ENCODE measurements at places on chromosomes 5 and 9. TPM values are rescaled to one million over a fixed set of nuclear protein-coding genes. Genes with fewer than 3 reads are reported as not detected.

ARHGEF28 gene
- 0.19 TPM for total RNA-seq

- no peaks in the 10 kb centered on the region for H3K36me3 ChIP-seq
- H3K4me3 ChIP-seq = no peak overlapping the region
- no peak for DNase-seq
- no peaks in the 10 kb centered on the region for H3K27me3 ChIP-seq
Measured at GRCh38 chr5:157886796-157887380, 27.9 kb upstream of the CLINT1 start.

DNA sequence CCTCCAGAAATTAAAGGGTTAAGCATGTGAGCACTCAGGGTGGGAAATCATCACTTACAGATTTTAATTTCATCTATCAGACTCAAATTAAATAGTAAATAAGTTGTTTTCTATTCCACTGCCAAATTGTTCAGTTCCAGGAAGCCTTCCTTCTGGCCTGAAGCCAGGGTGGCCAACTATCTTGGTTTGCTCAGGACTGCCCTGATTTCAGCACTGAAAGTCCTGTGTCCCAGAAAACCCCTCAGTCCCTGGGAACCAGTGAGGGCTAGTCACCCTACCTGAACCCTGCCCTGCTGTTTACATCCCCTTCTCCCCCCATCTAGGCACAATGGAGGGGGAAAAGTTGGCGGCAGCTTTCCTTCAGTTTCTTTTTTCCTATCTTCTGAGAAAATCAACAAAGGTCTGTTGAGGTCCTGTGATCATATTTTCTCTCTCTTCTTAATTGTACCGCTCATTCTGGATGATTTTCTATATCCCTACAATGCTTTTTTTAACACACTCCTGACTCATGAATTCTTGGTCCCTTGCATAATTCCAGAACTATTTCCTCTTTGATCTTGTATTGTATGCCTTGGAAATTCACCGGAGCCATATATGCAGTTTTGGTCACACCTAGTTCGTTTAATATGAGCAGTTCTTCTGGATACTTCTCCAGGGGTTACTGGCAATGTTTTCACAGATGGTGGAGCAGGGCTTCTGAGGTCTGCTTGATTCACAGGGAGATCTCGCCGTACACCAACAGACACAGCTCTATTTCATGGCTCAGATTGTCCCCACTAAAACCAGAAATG lies 103.8 kb downstream of the MAP1B start:
- no peak for DNase-seq
- H3K4me1 ChIP-seq = no peaks in the 10 kb centered on the region
- H3K36me3 ChIP-seq = no peaks in the 10 kb centered on the region

OR1J2 gene
- total RNA-seq = not detected

GRCh38 chr5:136021016-136021405 lies 7.8 kb upstream of the TGFBI start:
- H3K4me3 ChIP-seq = no peak overlapping the region
- DNase-seq = no peak
- no peak overlapping the region for H3K27ac ChIP-seq
- no peaks in the 10 kb centered on the region for H3K4me1 ChIP-seq

- no peaks in the 10 kb centered on the region for H3K27me3 ChIP-seq
- peaks cover 3% of the 10 kb centered on the region for H3K36me3 ChIP-seq
- no peak overlapping the region for H3K4me3 ChIP-seq
- no peak overlapping the region for H3K27ac ChIP-seq
Measured at GRCh38 chr5:139419226-139420192, 15.6 kb upstream of the SPATA24 start.

DNA sequence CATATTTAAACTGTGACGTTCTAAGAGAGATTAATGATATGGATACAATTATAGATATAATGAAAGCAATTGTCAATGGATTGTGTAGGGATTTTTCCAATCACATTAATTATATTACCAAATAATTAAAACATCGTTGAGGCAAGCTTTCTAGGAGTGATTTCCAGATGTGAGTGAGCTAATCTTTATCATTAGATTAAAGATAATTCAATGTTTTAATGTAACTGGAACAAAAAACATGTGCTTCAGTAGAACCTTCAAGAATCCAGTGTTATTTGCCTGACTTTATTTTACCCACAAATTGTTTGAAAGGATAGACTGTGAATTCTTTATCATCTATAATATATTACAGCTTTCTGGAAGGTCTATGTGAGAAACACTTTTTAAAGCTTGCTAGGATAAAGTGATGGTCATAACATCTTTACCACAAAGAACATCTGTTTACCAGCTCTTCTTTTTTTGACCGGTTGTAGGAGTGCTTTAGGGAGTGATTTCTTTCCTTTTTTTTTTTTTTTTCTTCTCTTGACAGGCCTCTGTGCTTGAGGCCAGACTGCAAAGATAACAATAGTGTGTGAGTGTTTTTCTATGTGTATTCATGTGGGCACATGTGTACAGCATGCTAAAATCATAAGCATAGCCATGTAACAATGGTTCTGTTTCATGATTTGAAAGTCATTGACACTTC lies 35.0 kb downstream of the SNCAIP start:
- no peak overlapping the region for H3K4me3 ChIP-seq
- no peak for DNase-seq
- no peaks in the 10 kb centered on the region for H3K36me3 ChIP-seq

TMEM215 gene
- total RNA-seq = not detected

DNA sequence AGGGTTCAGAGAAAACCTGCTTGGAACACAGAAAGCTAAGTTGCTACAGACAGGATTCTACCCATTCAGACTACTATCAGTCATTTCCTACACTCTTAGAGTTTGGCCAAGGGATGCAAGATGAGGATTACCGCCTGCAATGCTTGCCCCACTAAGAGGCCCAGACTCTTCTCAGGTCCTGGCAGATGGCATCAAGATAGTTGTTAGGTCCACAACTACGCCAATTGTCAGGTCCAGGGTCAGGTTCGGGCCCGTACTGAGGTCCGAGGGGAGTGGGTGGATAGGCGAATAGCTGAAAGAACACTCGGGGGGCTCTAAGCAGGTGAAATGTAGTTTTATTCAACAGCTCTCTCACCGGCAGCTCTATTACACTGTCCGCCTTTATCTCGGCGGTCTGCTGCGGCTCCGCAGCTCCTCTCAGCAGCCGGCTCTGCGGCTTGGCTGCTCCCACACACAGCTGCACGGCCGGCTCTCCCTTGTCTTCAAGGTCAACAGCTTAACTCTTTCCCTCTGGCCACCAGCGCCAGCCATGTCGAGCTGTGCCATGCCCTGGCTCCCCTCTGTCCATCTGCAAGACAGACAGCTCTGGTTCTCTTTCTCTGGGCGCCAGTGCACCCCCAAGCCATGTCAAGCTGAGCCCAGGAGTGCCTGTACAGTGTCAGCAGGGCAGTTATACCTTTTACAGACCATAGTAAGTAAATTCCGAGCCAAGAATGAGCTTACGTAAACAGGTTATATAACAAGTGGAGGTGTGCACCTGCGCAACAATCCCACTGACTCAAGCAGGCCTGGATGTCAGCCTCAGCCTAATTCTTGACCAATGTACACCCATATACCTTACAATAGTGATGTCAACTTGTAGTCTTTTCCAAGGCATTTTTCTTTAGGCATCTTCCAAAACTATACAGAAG lies 24.0 kb downstream of the ENC1 start:
- no peaks in the 10 kb centered on the region for H3K4me1 ChIP-seq
- DNase-seq = no peak
- H3K27ac ChIP-seq = no peak overlapping the region
- H3K36me3 ChIP-seq = no peaks in the 10 kb centered on the region
- H3K27me3 ChIP-seq = no peaks in the 10 kb centered on the region
- H3K4me3 ChIP-seq = no peak overlapping the region

GRCh38 chr5:43573058-43573457 lies 16.2 kb upstream of the PAIP1 start:
- H3K4me3 ChIP-seq = no peak overlapping the region
- peaks cover 5% of the 10 kb centered on the region for H3K36me3 ChIP-seq
- H3K4me1 ChIP-seq = no peaks in the 10 kb centered on the region
- no peak for DNase-seq

DNA sequence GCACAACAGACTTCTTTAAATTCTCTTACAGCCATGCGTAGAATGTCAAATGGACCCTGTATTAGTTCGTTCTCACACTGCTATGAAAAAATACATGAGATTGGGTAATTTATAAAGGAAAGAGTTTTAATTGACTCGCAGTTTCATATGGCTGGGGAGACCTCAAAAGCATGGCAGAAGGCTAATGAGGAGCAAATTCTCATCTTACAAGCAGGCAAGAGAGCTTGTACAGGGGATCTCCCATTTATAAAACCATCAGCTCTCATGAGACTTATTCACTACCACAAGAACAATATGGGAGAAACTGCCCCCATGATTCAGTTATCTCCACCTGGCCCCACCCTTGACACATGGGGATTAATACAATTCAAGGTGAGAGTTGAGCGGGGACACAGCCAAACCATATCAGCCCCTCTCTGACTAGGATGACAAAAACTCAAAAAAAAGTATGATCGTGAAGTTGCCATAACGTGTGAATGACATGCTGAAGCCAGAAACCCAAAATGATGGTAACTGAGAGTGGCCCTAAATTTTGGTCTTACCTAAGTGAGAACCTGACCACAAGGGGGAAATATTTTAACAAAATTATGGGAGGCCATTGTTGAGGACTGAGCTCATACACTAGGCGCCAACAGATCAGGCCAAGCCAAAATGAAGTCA lies 17.5 kb upstream of the TEX10 start:
- no peaks in the 10 kb centered on the region for H3K4me1 ChIP-seq
- no peak overlapping the region for H3K27ac ChIP-seq
- H3K27me3 ChIP-seq = no peaks in the 10 kb centered on the region
- no peak for DNase-seq

GRCh38 chr5:122947372-122947771 lies 89.2 kb downstream of the PPIC start:
- no peaks in the 10 kb centered on the region for H3K4me1 ChIP-seq
- no peaks in the 10 kb centered on the region for H3K36me3 ChIP-seq
- H3K4me3 ChIP-seq = no peak overlapping the region
- H3K27me3 ChIP-seq = no peaks in the 10 kb centered on the region
- no peak overlapping the region for H3K27ac ChIP-seq

DNA sequence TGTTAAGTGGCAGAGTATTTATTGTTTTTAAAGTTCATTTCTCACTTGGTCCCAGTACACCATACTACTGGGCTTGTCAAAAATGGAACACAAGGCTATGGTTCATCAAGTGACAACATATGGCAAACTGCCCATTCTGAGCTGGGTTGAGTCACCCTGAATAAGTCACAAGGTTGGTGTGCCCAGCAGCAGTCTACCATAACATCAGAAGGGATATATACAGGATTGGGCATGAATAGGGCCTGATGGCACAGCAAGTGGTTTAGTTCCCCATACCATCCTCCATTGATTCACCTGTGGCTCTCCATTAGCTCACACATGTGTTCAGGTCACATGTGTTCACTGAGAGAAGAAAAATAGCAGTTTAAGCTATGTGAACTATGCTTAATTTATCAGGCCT lies 249.8 kb upstream of the PRDM9 start:
- H3K4me3 ChIP-seq = no peak overlapping the region
- H3K36me3 ChIP-seq = no peaks in the 10 kb centered on the region
- H3K27ac ChIP-seq = no peak overlapping the region
- no peaks in the 10 kb centered on the region for H3K4me1 ChIP-seq
- no peaks in the 10 kb centered on the region for H3K27me3 ChIP-seq

DNA sequence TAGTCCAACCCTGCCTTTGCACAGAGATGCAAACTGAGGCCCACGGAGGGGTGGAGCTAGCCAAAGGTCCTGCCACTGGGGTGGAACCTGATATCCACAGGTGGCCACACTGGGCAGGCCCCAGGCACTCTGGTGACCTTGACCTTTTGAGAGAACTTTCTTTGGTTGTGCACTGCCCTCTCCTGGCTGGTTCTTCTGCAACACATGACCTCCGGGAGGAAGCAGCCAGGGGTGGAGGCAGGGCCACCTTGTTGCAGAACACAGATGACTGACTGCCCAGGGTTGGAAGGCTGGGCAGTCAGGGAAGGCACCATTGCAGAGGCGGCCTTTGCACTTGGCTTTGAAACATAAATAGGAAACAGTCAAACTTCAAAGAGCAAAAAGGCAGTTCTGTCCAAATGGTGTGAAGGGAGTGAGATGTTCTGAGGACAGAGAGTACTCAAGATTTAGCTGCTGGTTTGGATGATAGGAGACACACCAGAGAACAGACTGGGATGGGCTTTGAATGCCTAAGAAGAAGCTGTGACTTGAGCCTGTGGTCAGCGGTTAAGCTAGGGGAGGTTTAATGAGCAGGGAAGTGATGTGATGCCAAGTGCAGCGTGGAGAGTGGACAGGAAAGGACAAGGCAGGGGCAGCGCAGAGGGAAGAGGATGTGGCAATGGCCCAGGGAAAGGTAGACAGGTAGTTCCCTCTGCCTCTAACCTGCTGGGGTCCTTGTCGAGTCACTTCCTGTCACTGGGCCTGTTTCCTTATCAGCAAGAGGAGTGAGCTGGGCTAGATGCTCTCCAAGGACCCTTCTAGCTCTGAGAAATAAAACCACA lies 6.8 kb upstream of the TCOF1 start:
- peak; percentile 13 for DNase-seq
- no peaks in the 10 kb centered on the region for H3K36me3 ChIP-seq
- no peak overlapping the region for H3K27ac ChIP-seq

DNA sequence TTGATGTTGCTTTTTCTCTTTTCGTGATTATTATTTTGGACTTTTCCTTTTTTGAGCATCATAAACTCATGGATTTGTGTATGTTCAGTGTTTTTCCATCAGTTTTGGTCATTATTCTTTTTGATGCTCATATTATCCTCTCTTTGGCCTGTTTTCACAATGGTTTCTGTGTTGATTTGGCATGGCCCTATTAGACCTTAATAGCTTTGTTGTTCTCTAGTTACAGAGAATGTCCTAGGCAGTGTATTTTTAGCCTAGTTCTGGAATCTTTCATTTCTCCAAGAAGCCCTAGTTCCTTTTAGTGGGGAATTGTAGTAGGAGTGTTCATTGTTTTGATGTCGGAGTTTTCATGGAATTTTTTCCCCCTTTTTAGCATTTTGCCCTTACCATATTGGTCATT lies 41.3 kb upstream of the ROPN1L start:
- peak overlapping the region; percentile 35 for H3K27ac ChIP-seq
- peaks cover 23% of the 10 kb centered on the region for H3K36me3 ChIP-seq
- no peak overlapping the region for H3K4me3 ChIP-seq
- peaks cover 10% of the 10 kb centered on the region for H3K4me1 ChIP-seq
- no peaks in the 10 kb centered on the region for H3K27me3 ChIP-seq

GRCh38 chr9:97895695-97896332 lies 26.5 kb downstream of the TRMO start:
- no peaks in the 10 kb centered on the region for H3K4me1 ChIP-seq
- no peaks in the 10 kb centered on the region for H3K36me3 ChIP-seq
